Stimulated activated naive CD8-positive, alpha-beta T cell treated with anti-CD3 and anti-CD28 coated beads, Interleukin-15, amount 100 ng/mL, for 72 hours (primary cell): ENCODE measurements at places on chromosomes 16 and 17.

DNA sequence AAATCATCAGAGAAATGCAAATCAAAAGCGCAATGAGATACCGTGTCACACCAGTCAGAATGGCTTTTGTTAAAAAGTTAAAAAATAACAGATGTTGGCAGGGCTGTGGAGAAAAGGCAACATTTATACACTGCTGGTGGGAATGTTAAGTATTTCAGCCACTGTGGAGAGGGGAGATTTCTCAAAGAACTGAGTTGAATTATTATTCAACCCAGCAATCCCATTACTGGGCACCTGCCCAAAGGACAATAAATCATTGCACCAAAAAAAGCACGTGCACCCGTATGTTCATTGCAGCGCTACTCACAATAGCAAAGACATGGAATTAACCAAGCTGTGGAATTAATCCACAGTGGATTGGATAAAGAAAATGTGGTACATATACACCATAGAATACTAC lies 204.7 kb downstream of the HS3ST4 start:
- DNase-seq = no peak

- DNase-seq = no peak
These were observed 85.2 kb downstream of the C16orf78 start for GRCh38 chr16:49458656-49459445.

DNA sequence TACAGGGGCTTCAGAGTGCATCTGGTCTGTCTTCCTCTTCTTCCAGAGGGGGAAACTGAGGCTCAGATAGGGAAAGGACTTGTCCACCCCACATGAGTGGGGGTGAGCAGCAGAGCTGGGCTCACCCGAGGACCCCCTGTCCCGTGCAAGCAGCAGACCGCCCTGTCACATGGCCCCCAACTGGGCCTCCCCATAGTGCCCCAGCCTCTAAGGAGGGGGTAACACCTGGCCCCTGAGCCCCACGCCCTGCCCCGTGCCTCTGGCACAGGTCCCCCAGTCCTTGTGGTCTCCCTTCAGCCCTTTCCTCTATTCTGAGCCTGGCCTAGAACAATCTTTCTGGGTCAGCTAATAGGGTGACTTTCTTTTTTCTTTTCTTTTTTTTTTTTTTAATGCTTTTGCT lies 6.5 kb upstream of the NECAB2 start:
- DNase-seq = no peak

GRCh38 chr16:68529608-68529930 lies 9.5 kb upstream of the ZFP90 start:
- DNase-seq = no peak

- no peak for DNase-seq
These were observed 41.7 kb downstream of the PGS1 start for GRCh38 chr17:78419970-78420815.

- no peak for DNase-seq
These were observed 6.4 kb upstream of the ITGAX start for GRCh38 chr16:31348579-31348978.

DNA sequence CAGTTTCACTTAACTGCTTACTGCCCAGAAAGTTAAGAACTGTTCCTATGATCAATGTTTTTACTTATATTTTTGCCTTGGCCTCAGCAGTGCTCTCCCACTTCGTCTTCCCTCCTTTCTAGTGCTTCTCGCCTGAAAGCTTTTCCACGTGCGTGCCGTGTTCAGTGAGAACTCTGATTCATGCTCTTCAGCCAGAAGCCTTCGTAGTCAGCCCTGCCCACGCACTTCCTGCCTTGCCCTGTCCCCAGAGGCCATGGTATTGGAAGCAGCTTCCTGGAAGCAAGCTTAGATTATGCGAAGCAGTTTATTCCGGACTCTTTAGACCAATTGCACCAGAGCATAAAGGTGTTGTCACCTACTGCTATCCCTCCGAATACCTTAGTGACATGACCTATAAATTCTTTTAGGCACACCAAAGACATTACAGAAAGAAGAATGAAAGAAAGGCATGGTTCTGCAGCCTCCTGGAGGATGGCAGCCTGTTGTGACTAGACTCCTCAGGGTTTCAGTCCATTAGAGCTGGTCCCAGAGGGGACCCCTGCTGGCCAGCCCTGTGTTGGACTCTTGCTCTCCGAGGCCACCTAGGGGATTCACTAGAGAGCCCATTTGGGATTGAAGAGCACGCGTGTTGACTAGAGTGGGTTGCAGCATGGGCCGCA lies 105.2 kb downstream of the RPTOR start:
- DNase-seq = peak; percentile 79

- DNase-seq = no peak
These were observed 760 bp upstream of the SEC14L5 start for GRCh38 chr16:4957420-4957719.

DNA sequence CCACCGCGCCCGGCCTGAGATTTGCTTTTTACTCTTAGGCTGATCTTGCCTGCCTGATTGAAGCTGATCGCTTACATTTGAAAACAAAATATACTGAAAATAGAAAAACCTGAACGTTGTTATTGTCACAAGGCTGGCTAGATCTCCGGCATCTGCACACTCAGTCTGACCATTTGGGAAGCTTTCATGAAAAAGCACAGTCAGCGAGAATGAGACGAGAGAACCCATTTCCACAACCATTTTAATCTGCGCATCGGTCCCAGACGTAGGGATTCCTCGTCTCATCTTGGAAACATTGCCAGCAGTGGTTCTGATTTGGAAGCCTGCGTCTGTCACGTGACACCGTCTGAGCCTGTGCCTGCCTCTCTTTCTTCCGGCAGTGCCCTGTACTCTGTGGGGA lies 20.9 kb downstream of the SPG7 start:
- DNase-seq = no peak
